ENCODE measurements at places on chromosomes 4 and X.

DNA sequence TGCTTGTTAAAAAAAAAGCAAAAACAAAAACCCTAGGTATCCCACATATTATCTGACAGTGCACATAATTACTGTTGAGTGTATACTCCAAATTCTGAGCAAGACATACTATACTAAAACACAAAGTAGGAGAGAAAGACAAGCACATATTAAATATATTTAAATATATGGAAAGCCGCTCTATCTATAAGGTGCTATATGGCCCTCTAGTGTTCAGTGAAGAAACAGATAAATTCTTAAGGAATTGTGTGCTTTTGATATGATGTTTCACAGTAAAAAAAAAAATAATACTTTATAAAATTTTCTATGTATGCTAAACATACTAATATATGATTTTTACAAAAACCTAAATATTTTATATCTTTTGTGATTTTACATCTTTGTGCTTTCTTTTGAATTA, 137.8 kb downstream of the FBXW7 start:
- DNase-seq, result no peak

- DNase-seq, result peak; percentile 31
Measured at GRCh38 chr4:180665994-180666824, 1577.0 kb upstream of the TENM3 start.

DNA sequence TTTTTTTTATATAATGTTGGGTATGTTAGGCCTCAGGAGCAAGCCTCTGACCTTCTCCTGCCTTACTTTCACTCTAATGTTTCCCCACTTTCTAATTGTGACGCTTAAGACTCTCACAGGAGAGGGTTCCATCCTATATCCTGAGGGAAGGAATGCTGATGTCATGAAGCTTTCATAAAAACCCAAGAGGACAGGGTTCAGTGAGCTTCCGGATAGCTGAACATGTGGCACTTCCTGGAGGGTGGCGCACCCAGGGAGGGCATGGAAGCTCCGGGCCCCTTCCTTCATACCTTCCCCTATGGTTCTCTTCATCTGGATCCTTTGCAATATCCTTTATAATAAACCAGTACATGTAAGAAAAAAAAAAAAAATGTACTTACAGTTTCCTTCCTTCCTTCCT, 48.0 kb upstream of the TMPRSS11E start:
- DNase-seq, result no peak

- no peak for DNase-seq
Measured at GRCh38 chr4:173243321-173243720, 74.7 kb downstream of the GALNT7 start.

DNA sequence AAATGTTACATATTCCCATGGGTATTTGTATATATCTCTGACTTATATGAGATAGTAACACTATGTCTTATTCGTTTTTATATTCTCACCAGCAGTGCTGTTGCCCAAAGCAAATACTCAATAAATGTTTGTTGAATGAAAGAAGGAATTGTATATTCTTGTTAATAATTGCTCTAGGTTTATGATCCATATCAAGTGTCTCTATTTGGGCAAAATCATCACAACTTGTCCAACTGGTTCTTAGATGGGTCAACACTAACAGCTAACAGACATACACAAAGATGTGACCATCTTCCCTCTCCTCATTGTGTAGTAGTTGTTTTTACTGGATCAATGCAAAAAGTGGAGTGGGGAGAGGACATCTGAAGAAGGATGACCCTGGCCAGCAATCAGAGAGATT, 6.6 kb upstream of the APLN start:
- DNase-seq, result no peak

DNA sequence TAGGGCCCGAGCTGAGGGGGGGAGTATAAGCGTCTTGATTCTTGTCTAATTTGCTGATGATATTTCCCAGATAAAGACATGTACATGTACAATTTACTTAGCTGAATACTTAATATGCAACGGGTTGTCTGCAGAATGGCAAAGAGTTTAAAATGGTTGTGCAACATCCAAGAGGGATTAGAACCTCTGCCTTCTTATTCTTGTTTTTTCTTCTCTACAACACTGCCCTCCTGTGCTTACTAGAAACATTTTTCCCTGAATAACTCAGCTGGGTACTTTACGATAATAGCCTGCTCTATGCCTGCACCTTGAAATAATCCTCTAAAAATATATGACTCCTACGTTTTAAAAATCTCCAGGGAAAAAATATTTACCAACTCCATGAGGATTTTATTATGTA, 41.8 kb downstream of the INTS12 start:
- DNase-seq, result no peak

DNA sequence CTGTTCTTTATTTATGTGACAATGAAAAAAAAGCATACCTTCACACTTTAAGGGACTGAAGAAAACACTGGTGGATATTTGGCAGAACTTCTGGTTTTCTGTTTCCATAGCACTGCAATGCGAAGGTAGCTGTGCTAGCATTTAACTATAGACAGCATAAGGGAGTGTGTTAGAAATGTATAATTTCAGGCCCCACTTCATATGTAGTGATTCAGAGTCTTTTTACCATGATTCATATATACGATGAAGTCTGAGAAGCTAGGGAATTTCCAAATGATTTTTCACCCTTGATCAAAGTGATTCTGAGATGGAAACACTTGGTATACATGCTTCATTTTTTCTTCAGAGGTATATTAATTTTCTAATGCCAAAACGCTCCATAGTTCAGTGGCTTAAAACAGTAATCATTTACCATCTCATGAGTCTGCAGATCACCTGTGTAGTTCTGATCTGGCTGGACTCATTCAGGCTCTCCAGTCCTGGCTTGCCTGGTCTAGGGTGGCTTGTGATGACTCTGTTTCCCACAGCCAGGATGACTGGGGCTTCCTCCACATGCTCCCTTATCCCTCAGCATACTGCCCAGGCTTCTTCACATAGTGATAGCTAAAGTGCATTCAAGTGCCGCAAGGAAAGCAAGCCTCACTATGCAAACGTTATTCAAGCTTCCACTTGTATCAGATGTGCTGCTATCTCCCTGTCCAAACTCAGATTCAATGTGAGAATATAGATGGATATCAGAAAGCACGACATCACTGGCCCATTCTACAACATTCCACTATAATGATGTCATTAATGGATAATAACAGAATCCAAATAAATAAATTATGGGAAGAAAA, 790.1 kb downstream of the TECRL start:
- DNase-seq, result no peak

GRCh38 chr4:24514808-24515207, 69.5 kb downstream of the DHX15 start:
- DNase-seq, result no peak

- no peak for DNase-seq
Measured at GRCh38 chr4:10740891-10741620, 56.5 kb upstream of the CLNK start.

GRCh38 chrX:129665916-129666644, 11.3 kb upstream of the APLN start:
- no peak for DNase-seq

- no peak for DNase-seq
Measured at GRCh38 chr4:174517502-174518445, 4.5 kb downstream of the HPGD start.

- no peak for DNase-seq
Measured at GRCh38 chrX:45709381-45709780, 508.7 kb upstream of the DIPK2B start.

GRCh38 chr4:110915301-110915700, 292.4 kb upstream of the PITX2 start:
- DNase-seq, result no peak

DNA sequence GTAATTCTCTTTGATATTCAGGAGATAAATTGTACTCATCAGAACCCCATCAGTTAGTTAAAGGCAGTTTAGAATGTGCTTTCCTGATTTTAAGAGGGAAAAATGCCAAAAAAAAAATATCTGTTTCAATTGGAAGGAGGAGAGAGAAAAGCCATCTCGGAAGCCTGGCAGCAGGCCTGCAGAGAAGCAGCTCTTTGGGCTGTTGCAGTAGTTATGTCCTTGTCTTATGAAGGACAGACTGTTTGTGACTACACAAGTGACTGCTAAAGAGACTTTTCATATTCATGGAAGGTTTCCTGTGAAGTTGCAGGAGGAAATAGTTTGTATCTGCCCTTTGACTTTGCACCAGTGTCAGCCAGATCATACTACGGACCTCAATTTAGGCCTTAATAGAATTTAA, 88.8 kb downstream of the DCLK2 start:
- DNase-seq, result no peak

DNA sequence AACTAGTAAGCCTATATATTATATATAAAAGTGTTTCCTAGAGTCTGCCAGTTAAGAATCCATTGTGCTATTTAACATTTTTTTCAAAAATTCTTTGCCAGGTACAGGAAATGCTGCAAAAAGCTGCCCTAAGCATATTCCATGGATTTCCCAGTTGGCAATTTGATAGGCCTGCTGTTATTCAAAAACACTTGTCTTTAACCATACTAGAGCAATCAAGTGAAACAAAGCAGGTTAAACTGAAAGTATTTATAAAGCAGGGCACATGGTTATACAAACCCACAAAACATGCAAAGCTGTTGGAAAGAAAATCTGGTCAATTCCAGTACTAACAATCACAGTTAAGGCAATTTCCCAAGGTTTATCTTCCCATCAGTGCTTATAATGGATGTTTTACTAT, 159.9 kb downstream of the UNC5C start:
- DNase-seq, result no peak

- DNase-seq, result no peak
Measured at GRCh38 chr4:74608151-74608949, 163.4 kb downstream of the AREG start.
